ENCODE measurements at places on chromosomes 7 and 10. TPM values are rescaled to one million over a fixed set of nuclear protein-coding genes. Genes with fewer than 3 reads are reported as not detected.

The EGR2 gene
- not detected for total RNA-seq

The SORCS3 gene
- total RNA-seq, result not detected

The LMOD2 gene
- not detected for total RNA-seq

The ITGB8 gene
- total RNA-seq, result 2.5 TPM

The ASIC3 gene
- total RNA-seq, result not detected

The CYP3A7 gene
- total RNA-seq, result not detected

The SRRM3 gene
- 4.6 TPM for total RNA-seq

The DNAJC12 gene
- 6.1 TPM for total RNA-seq

The CYP3A4 gene
- not detected for total RNA-seq

The GIMAP7 gene
- total RNA-seq, result not detected

The SFMBT2 gene
- total RNA-seq, result 0.86 TPM

The TMEM270 gene
- total RNA-seq, result not detected

The OR13A1 gene
- not detected for total RNA-seq

The DTX2 gene
- 9.5 TPM for total RNA-seq

The PLXDC2 gene
- total RNA-seq, result 4.3 TPM

The HOXA7 gene
- total RNA-seq, result 2.6 TPM

The ENTPD1 gene
- total RNA-seq, result not detected

The POLR3A gene
- 15.0 TPM for total RNA-seq

The BMPER gene
- total RNA-seq, result 0.35 TPM

The ARMC3 gene
- total RNA-seq, result not detected

The METTL27 gene
- total RNA-seq, result 16.8 TPM

The BCCIP gene
- 44.7 TPM for total RNA-seq

The OR2A7 gene
- total RNA-seq, result 0.89 TPM

The FLNC gene
- 274 TPM for total RNA-seq

The SPDYE3 gene
- total RNA-seq, result not detected

The ADCY1 gene
- total RNA-seq, result 0.71 TPM

The RBP3 gene
- total RNA-seq, result under 0.01 TPM

The PTF1A gene
- not detected for total RNA-seq

The ANKRD2 gene
- total RNA-seq, result not detected

The FAM221A gene
- total RNA-seq, result 0.58 TPM

The RAPGEF5 gene
- 0.29 TPM for total RNA-seq

The ENKUR gene
- not detected for total RNA-seq

The ANK3 gene
- 6.1 TPM for total RNA-seq

The GRM8 gene
- not detected for total RNA-seq

The ACTL6B gene
- total RNA-seq, result not detected

The FFAR4 gene
- not detected for total RNA-seq

The EFCAB10 gene
- not detected for total RNA-seq

The IFIT1 gene
- 23.1 TPM for total RNA-seq

The MMD2 gene
- total RNA-seq, result not detected

The YWHAG gene
- total RNA-seq, result 41.8 TPM

The UPK3BL1 gene
- 31.4 TPM for total RNA-seq

The CNPY1 gene
- total RNA-seq, result not detected

The GPR37 gene
- total RNA-seq, result 1.4 TPM

The CFAP58 gene
- not detected for total RNA-seq

The MACROH2A2 gene
- total RNA-seq, result 11.3 TPM

The BPGM gene
- total RNA-seq, result 29.4 TPM

All from myometrial cell (primary cell).